T-helper 1 cell (primary cell): ENCODE measurements at places on chromosomes 5 and 9.

GRCh38 chr9:88018101-88018500, 43.8 kb upstream of the CDK20 start:
- no peak for DNase-seq

GRCh38 chr5:56815658-56816545, 553 bp downstream of the MAP3K1 start:
- DNase-seq: peak; percentile 56

DNA sequence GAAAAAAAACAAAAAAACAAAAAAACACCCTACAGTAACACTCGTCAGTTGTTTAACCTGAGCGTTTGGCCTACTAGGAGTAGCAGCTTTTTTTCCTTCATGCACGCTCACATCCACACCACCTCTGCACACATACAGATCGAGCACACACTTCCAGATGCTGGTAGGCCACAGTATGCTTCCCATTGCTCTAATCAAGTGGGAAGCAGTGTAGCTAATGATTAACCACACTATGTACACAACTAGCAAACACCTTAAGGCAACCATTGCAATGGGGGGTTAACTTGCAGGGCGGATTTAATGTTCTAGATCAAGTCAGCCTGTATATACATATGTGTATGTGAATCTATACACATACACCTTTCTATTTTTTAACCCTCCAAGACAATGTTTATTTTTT, 65.5 kb upstream of the GLRX start:
- DNase-seq: no peak

GRCh38 chr5:66979738-66980137, 216.9 kb downstream of the CD180 start:
- DNase-seq: no peak

GRCh38 chr9:124839612-124840299, 13.5 kb upstream of the WDR38 start:
- no peak for DNase-seq

- no peak for DNase-seq
Measured at GRCh38 chr9:935348-935965, 41.0 kb upstream of the DMRT3 start.

GRCh38 chr5:51821697-51822096, 438.4 kb downstream of the ISL1 start:
- no peak for DNase-seq

DNA sequence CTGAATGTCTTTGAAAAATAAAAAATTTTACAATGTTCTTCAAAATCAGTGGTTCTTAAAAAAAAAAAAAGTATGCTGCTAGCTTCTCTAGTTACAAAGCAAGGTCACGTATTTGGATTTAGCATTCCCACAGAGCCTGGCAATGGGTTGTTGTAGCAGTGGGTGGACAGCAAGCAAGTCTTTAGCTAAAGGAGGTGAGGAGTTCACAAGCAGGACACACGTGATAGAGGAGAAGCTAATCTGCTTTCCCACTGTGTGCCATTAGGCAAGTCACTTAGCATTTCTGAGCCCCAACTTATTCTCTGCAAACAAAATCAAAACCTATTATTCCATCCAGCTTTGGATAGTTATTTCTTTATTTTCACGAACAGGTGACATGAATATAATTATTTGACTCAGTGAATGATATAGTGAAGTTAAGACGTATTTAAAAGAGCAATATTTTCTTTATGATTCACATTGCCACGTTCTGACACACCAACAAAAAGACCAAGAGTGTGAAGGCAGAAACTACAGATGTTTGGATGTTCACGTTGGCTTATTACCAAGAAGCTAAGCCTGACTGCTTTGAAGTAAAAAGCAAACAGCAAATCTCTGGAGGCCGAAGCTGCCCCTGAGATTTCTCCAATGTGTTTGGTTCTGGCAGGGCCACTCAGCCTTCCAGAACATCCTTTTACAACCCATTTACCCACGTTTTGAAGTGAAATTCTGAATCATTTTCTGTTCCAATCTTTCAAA, 612.1 kb upstream of the CDH6 start:
- no peak for DNase-seq
